CD4-positive, alpha-beta T cell treated with Interferon alpha-2 for 1 hour (primary cell): ENCODE measurements at places on chromosomes 6 and 20.

- no peak for DNase-seq
These were observed 450.1 kb upstream of the MANEA start for GRCh38 chr6:95127261-95127660.

DNA sequence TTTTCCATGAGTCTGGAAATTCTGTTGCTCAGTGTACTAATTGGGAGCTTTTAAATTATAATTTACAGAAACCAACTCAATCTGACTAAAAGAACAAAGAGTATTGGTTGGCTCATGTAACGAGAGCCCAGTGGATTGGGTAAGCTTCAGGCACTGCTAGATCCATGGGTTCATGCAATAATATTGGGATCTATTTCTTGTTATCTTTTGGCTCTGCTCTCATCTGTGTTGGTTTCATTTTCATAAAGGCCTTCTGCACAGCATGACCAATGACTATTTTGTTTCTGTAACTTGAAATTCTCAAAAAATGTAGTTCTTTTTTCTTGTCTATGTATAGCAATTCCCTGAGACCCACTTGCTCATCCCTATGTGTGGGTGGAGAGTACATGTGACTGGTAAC, 12.0 kb downstream of the SLC2A10 start:
- DNase-seq: no peak

GRCh38 chr6:102853249-102853955, 1459.9 kb downstream of the GRIK2 start:
- no peak for DNase-seq

DNA sequence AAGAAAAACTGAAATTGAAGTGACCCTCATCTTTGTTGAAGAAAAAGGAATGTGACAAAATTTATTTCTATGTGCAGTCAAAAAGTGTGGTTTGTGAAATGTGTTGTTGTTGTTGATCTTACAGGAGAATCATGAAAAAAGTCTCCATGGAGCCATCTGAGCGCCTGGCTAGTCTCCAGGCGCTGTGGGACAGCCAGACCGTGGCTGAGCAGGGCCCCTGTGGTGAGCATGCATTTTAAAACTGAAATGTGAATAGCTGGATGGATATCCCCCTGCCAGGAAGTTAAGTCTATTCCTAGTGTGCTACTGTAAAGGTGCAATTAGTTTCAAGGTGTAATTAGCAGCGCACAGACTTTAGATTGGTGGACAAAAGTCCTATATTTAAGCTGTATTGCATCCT, 170.6 kb downstream of the CARMIL1 start:
- DNase-seq: no peak

GRCh38 chr6:43575105-43575771, 600 bp downstream of the XPO5 start:
- DNase-seq: no peak

- no peak for DNase-seq
These were observed 132.7 kb downstream of the ERMARD start for GRCh38 chr6:169884158-169884557.

DNA sequence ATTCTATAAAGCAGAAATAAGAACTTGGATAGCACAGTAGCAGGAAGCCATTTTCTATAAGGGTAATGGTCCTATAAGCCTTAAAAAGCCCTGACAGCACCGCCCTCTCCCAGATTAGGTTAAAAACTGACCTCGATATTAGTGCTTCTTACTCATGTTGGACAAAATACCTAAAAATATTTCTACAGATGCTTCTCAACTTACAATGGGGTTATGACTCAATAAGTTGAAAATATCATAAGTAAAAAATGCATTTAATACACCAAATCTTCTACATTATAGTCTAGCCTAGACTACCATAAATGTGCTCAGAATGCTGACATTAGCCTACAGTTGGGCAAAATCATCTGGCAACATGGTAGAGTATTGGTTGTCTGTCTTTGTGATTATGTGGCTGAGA, 70.3 kb downstream of the SESN1 start:
- no peak for DNase-seq

GRCh38 chr6:133985970-133986369, 32.9 kb downstream of the TBPL1 start:
- DNase-seq: no peak
